CD4-positive, alpha-beta T cell treated with Interleukin-12 subunit alpha and Interleukin-12 subunit beta, for 1 hour (primary cell): ENCODE measurements at places on chromosomes 7 and 10.

DNA sequence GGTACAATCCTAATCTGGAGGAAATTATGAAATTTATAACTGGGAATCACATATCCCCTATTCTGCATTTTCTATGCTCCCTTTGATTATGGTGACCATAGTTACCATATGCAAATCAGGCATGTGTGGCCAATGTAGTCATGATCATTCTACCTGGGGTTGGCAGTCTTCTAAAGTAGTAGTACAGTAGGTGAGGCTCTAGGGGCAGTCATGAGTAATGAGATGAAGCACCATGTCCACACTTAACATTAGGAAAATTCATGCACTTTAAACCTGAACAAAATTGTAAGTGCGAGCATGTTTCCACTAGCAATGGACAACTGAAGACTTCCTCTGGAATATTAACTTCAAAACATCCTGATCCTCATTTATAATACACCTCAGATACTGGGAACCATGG is 545.9 kb downstream of the SUGCT start:
- DNase-seq: no peak

DNA sequence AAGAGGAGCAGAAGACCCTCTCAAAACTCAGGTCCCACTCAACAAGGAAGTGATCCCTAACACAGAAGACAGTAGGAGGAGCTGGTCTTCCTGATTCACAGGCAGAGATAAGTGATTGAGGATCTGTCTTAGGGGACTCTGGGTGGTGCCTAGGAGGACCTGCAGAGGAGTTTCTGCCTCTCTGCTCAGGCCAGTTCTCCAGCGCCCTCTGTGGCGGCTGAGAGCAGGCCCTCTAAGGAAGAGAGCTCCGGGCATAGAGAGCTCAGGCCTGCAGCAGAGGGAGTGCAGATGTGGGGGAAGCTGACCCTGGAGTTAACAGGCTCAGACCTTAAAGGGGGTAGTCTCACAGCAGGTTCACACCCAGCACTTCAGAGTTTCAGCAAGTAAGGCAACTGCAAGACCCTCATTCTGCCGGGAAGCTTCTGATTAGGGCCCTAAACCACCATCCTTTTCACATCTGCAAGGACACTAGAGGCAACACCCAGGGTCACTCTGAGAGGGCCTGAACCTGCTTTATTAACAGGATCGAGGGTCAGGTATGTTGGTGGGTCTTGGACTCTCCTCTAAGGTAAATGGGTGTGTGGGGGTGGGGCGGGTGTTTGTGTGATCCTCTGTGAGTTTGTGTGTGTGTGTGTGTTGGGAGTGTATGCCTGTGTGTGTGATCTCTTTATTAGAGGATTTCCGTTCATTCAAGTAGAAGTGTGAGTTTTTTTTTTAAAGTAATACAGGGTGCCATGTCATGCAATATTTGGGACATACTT is 57.6 kb upstream of the TARP start:
- DNase-seq: peak; percentile 51

DNA sequence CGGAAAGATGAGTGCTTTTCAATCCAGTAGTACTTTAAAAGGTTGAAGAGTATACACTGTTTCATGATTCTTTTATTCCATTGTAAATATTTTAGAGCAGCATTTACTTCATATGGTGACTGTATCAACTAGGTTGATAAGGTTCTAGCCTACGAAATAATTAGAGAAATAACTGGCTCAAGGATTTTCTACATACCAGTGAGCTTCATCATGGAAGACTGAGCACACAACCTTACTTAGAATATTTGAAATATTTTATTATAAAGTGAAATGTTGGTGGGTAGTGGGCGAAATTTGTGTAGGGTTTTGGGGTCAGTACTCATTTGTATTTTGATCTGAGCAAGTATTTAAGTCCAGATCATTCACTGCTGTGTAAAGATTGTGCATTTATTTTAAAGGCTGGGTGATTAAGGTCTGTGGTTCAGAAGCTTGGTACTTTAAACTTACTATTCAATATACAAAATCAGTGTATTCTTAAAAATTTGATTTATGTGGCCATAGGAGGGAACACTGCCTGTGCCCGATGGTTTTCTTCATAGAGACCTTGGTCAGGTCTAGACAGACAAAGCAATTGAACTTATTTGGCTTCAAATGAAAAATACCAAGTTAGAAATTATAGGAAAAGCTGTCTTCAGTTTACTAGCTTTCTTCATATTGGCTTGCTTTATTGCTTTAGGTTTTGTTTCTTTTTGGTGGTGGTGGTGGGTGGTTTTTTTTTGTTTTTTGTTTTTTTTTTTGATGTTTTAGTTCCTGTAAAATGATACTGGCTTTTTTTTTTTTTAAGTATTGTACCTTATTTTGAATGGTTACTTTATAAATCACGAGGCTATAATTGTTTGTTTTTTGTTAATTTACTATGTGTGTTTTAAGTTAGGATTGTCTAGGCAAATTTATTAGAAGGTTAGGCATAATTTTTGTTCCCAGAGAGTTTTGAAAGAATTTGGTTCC is 3.0 kb downstream of the KMT2E start:
- DNase-seq: no peak

DNA sequence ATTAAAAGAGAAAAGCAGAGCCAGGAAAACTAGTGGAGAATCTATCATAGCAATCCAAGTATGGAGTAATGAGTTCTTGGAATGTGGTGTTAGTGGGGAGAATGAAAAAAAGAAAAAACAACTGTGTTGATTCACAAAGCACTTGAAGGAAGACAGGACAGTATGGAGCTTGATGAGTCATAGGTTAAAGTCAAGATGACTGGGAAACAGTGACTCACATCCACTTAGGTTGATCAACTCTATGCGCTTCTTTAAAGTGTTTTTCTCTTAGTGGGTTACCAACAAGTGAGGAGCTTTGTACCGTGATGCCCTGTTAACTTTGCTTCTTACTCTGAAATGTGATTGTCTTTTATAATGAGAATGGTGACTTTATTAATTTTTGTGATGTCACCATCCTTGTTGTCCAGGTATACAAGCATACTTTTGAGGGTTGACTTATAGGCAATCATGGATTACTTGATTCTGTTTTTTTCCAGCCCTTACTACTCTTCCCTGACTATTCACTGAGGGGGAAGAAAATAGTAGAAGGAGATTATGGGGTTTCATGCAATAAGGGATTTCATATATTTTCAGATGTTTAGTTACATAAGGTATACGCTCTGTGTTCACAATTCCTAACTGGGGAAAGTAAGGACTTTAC is 32.1 kb upstream of the MDFIC start:
- peak; percentile 12 for DNase-seq

DNA sequence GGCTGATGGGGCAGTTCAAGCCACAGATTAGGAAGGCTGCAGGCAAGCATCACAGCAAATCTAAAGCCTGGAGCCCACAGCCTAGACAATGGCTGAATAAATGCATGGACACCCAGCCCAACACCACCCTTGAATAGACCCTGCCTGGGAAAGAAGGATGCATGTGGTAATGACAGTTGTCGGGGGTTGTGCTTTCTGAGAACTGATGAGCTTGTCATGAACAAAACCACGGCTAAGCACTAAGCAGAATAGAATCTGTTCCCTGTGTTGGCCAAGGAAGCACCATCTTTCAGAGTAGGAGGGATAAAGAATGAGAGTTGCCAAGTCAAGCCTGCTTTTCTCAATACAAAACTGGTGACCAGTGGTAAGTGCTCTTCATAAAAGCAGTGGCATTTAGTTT is 66.1 kb upstream of the JCAD start:
- no peak for DNase-seq

DNA sequence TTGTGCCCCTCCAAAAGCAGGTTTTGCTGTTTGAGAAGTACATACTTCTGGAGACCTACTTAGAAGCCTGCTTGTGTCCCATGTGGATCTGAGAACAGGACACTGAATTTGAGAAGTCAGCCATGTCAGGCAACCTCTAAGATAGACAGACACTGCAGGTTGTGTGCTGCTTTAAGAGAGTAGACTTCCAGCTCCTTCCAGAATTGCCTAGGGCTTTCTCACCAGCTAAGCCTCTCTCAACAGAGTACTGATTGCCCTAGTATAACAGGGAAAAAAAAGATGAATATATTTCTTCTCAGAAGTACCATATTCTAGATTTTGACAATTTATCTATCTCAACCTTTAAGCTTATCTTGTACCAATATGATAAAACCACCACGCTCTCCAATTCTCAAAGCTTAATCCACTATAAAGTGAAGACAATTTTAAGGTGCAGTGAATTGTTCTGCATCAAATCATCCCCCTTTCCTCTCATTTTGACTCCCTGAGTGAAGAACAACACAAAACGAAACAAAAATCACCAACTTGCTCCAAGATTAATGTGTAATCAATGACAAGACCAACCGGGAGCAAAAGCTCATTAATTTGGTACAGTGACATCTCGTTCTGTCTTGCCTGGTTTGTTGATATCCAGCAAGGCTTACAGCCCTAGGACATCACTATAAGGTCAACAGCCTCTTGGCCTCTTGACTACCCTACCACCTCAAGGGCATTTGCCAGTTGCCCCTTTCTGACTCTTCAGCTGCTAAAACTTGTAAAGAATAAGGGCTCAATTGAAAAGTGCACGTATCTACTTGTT is 214.6 kb downstream of the SORCS1 start:
- DNase-seq: no peak

GRCh38 chr7:137882261-137882668 is 35.5 kb upstream of the DGKI start:
- no peak for DNase-seq
